ENCODE measurements at places on chromosomes 12 and 14.

DNA sequence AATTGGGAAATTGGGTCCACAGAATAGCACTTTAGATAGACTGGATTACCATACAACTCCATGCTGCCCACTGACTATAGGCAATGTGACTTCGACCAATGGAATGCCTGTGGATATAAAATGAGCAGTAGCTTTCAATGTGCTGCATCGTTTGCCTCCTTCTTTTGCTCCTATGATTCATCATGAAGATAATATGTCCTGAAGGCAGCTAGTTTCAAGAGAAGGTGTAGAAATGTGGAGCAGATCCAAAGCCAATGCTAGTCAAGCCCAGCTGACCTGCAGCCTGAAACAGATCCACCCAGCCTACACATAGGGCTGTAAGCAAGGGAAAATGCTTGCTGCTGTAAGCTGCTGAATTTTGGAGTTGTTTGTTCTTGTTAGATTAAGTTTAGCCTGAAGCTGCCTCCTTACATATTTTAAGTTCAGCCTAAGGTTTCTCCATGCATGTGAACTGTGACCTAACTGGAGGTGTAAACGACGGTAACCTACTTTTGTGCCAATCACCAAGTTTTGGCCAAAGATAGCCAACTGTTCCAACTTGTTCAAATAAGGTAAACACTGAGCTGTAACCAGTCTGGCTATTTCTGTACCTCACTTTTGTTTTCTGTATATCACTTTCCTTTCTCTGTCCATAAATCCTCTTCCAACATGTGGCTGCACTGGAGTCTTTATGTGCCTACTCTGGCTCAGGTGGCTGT is 169.1 kb upstream of the AVPR1A start:
- DNase-seq: no peak

GRCh38 chr14:92890830-92891588 is 31.9 kb upstream of the CHGA start:
- DNase-seq: no peak

DNA sequence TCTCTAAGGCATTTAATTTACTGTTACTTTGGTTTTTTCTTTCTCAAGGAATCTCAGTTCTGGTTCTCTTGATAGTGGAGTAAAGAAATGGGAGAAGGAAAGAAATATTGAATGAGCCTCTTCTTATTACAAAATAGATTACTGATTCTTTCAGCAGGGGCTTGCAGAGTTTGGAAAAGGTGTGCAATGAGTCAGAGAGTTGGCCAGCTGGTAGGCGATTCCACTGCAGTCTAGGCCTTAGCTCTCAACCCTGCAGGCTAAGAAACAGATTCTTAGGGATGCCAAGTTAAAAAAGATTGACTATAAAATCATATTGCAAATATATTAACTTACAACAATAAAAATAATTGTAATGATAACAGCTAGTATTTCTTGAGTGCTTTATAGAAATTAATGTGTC is 25.8 kb downstream of the NR1H4 start:
- DNase-seq: no peak

GRCh38 chr12:132488127-132489077 is 1.5 kb upstream of the FBRSL1 start:
- no peak for DNase-seq

DNA sequence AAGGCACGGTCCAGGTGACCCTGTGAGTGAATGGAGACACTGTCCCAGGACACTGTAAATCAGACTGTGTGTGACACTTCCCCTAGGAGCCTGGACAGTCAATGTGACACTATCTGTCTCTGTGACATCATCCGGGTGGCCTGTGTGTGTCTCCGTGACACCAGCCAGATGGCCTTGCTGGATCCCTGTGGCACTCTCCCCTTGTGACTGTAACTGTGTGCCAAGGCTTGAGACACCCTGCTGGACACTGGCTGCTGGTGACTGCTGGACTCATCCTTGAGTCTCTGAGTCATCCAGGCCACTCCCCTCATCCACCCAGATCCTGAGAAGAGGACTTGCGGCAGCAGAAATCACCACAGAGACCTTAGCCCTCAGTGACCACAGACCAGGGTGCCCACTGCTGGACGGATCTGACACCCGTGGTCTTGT is 51.6 kb downstream of the MVK start:
- peak; percentile 51 for DNase-seq

- no peak for DNase-seq
These were observed 36.1 kb downstream of the KCTD10 start for GRCh38 chr12:109440851-109441490.

GRCh38 chr12:84290168-84290567 is 622.4 kb downstream of the SLC6A15 start:
- DNase-seq: no peak

GRCh38 chr14:30884901-30885300 is 10.5 kb downstream of the COCH start:
- no peak for DNase-seq

- DNase-seq: peak; percentile 4
These were observed 91.8 kb downstream of the RGS6 start for GRCh38 chr14:72024043-72024407.

DNA sequence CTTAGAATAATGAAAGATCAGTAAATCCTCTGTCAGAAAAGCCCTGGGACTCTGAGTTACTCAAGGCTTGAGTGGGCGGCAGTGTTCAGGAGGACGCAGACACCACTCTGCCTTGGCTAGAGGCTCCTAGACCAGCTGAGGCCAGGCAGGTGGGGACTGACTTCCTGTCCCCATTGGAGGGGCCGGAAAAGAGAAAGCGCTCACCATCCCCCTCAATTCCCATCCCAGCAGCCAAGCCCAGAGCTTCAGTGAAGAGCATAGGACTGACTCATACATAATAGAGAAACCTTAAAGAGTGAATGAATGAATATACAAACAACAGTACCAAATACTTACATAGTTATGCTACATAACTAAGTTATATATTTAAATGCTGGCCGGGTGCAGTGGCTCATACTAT is 62.0 kb downstream of the PLEKHG7 start:
- DNase-seq: no peak

DNA sequence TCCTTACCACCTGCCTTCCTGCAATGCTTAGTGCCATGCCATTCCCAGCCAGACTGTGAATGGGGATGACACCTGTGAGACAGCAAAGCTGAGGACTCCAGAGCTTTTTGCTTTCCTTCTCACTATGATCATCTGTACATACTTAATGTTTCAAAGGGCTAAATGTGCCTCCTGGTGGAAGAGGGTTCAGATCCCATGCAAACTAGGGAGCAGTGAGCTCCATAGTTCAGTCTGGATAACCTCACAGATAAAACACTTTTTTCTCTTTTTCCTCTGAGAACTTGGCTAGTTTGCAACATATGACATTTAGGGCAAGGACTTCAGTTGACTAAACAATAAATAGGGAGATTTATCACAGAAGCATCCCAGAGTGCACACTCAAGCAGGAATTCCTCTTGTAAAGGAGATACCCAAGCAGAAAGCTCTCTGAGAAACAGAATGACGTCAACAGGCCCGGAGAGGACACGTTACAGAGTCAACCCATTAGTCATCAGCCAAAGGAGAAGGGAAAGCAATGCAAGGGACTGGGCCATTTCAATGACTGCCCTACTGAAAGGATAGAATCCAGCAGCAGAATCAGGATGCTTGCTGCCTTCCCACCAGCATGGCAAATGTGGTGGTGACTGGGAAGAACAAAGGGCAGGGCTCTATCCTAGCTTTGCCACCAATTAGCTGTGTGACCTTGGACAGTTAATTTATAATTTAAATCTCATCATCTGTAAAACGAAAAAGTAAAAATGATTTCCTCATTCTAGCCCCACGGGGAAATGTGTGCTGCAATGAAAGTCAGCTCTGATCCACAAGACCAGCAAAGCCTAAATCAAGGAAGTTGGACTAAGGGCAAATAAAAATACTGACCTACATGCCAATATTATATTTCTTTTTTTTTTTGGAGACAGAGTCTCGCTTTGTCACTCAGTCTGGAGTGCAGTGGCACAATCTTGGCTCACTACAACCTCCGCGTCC is 80.8 kb upstream of the ACTN1 start:
- DNase-seq: no peak

DNA sequence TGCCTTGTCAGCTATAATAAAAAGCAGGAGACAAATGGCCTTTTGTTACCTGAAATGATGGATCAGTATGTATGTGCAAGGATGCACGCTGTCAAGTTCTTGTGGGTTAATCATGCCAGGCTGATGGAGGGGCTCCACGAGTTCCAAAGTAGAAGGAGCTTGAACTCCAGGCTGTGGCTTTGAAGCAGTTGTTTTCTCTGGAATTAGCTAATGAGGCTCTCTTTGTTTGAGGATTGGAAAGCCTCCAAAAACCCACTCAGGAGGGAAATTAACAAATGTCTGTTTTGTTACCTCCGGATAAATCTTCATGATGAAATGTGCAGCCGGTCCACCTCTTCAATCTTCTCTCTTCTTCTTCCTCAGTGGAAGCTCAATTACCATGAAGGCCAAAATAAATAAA is 605.5 kb downstream of the DIO2 start:
- no peak for DNase-seq

DNA sequence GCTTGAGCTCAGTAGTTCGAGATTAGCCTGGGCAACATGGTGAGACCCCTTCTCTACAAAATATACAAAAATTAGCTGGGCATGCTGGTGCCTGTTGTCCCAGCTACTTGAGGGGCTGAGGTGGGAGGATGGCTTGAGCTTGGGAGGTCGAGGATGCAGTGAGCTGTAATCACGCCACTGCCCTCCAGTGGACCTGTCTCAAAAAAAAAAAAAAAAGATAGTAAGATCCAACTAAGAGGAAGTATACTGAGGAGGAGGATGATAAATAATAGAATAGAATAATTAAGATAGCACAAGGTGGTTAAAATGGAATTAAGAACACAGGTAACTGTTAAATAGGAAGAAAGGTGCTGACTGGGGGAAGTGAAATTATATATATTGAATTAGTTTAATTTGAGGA is 37.0 kb upstream of the BAZ1A start:
- DNase-seq: no peak

DNA sequence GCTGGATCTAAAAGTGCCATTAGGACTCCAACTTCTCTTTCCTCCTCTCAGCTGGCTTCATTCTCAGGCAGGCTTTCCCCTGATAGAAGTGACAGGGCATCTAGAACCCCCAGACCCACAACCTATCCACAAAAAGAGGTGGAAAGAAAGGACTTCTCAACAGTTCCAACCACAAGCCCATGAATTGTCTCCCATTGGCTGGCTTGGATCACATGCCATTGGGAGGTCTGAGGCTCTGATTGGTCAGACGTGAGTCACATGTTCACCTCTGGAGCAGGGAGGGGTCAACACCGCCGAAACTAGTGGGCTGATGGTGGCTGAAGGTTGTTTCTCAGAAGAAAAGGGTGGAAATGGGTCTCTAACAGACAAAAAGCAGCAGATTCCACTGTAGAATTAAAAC is 47.2 kb downstream of the DRAM1 start:
- DNase-seq: peak; percentile 45

- DNase-seq: no peak
These were observed 10.1 kb downstream of the BMP4 start for GRCh38 chr14:53946404-53947093.

GRCh38 chr12:65525491-65526141 is 247.1 kb downstream of the MSRB3 start:
- no peak for DNase-seq

GRCh38 chr14:70315942-70316341 is 43.5 kb downstream of the COX16 start:
- DNase-seq: no peak

- DNase-seq: no peak
These were observed 97.5 kb downstream of the CRACR2A start for GRCh38 chr12:3655328-3655900.

DNA sequence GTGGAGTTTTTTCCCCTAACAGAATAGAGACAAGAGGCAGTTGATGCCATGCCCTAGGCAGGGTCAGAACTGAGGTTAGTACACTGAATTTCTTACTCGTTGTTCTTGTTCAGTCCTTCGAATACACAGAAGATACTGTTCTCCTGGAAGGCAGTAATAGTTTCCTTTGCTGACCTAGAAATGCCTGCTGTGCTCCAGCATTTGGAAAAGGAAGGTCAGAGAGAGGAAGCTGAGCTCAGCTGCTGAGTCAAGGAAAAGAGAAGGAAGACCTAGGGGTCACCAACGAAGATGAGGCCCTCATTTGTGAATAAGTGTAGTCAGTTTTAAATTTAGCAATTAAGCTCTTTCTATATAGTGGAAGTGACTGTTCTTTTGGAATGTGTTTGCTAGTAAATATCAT is 100.1 kb downstream of the CRADD start:
- peak; percentile 54 for DNase-seq

DNA sequence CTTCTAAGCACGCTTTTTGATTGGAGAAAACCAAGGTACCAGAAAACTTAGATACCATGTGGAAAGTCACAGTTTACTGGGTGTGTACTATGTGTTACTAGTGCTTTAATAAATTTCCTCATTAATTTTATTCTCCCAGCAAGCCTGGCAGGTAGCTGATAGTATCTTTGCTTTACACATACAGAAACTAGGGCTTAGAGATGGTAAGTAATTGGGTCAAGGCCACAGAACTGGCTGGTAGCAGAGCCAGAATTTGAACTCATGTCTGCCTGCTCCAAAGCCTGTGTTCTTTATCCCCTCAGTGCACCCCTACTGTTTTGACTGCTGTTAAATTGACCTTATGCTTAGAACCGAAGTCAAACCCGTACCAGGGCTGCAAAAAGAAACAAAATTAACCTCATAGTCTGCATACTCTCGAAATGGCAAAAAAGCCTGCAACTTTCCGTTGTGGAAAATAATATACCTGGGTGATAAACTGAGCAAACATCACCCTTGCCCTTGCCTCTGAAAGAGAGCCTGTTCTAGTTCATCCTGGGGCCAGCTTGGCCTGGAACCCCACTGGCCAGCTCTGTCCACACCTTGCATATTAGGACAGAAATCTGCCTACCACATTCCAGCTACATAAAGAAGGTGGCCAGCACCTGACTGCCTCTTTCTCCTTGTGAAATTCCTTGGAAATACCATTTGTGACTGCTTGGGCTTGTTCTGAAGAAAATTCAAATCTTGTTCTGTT is 118.9 kb downstream of the ETV6 start:
- no peak for DNase-seq

GRCh38 chr12:13603953-13604352 is 377.4 kb downstream of the GRIN2B start:
- DNase-seq: no peak

GRCh38 chr12:91968777-91969171 is 176.9 kb downstream of the BTG1 start:
- DNase-seq: no peak

DNA sequence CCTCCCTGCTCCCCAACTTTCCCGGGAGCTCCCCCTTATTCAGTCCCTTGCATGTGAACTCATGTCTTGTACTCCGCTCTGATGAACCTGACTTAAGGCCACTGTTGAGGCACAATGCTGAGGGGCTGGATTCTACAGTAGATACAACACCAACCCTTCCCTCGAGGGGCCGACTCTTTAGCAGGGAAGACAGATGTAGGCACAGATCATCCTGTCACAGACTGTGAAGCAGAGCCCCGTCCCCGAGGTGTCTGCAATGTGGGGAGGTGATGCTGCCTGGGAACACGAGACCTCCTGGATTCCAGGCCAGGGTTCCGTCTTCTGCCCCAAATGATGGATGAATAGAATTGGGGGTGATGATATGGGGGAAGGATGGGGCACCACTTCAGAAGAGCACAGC is 175.1 kb downstream of the CHST11 start:
- no peak for DNase-seq

DNA sequence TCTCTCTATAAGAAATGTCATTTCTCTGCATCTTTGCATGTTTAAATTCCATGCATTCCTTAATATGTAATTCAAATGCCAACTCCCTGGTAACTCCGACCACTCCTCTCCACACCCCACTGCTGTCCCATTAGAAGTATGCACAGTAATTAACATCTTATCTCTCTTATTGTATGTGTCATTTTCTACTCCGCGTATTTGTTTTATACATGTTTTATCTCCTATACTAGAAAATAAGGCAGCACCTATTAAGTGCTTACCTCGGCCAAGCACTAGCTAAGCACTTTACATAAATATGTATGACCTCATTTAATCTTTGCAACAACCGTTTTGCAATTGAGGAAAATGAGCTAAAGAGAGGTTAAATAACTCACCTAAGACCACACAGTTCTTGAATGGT is 469.8 kb downstream of the BCAT1 start:
- peak; percentile 7 for DNase-seq

All from MG63 (cell line).